ENCODE measurements at places on chromosomes 11 and 22. TPM values are rescaled to one million over a fixed set of nuclear protein-coding genes. Genes with fewer than 3 reads are reported as not detected.

Gene FGF19
- polyA plus RNA-seq, result not detected

Gene LRRC55
- 0.14 TPM for polyA plus RNA-seq

Gene TECTA
- 0.42 TPM for polyA plus RNA-seq

Gene OR5P2
- not detected for polyA plus RNA-seq

Gene PKP3
- 0.17 TPM for polyA plus RNA-seq

DNA sequence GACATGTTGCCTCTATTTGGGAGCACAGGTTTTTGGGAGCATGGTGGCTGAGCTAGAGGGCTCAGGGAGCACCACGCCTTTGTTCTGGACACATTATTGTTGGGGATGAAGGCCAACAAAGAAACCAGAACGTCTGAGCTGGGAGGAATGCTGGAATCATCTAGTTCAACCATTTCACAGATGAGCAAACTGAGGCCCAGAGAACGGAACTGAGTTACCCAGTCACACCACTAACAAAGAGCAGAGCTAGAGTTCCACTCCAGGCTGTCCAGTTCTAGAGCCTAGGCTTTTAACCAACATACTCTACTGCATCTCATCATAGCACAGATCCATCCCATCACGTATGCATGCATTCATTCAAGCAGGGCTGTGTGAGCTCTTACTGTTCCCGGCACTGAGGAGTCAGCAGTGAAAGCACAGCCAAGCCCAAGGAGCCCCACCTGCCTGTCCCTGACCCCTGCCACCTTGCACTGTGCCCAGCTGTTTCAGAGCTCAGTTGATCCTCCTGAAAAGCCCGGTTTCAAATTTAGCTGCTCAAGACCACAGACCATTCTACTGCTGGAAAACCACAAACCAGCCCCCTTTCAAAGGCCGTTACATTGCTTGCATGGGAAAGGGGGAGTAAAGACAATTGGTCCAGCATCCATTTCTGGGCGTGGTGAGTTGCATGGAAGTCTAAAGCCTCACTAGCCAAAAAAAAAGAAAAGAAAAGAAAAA lies 16.9 kb upstream of the TCF20 start:
- peaks cover 3% of the 10 kb centered on the region for H3K27me3 ChIP-seq
- H3K36me3 ChIP-seq, result no peaks in the 10 kb centered on the region
- H3K27ac ChIP-seq, result no peak overlapping the region
- peaks cover 5% of the 10 kb centered on the region for H3K4me1 ChIP-seq
- no peak for DNase-seq

DNA sequence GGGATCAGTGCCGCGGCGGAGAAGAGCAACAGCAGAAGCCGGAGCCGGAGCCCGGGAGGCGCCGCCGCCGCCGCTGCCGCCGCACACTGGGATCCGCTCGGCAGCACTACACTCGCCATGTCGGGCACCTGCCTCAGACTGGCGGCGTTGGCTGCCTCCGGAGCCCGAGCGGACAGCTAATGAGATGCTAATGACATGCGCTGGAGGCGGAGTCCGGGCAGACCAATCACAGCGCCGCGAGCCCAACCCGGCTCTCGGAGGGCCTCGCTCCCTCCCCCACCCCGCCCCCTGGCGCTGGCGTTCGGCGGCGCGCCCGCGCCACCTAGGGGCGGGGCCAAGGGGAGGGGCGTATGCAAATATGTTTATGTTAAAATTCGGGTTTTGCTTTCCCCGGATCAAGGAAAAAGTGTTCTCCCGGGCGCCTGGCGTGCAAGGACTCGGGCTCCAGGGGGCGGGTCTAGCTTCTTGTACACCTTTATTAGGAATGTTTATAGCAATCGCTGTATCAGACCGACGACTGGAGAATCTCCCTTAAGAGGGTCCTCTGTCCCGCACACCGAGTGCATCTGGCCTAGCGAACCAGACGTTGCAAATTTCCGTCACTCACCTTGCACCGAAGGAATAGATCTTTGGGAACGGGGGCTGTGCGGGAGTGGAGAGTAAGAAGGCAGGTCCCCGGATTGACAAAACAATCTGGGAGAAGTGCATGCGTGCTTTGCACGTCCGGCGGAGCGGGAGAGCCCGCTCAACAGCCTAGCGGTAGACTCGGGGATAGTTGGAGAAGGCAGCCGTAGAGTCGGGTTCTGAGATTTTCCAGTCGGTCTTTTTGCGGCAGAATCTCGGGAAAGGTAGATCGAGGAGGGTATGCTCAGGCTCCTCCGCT lies at the start of gene CADM1:
TSS of gene CADM1 (minus strand) at position 140 of the 883 bp plus-strand sequence.
- peaks cover 34% of the 10 kb centered on the region for H3K4me1 ChIP-seq
- peak within 1 kb of the TSS; percentile 63 for H3K4me3 ChIP-seq
- H3K27ac ChIP-seq, result peak within 1 kb of the TSS; percentile 80
- H3K36me3 ChIP-seq, result no peaks in the 10 kb centered on the region

DNA sequence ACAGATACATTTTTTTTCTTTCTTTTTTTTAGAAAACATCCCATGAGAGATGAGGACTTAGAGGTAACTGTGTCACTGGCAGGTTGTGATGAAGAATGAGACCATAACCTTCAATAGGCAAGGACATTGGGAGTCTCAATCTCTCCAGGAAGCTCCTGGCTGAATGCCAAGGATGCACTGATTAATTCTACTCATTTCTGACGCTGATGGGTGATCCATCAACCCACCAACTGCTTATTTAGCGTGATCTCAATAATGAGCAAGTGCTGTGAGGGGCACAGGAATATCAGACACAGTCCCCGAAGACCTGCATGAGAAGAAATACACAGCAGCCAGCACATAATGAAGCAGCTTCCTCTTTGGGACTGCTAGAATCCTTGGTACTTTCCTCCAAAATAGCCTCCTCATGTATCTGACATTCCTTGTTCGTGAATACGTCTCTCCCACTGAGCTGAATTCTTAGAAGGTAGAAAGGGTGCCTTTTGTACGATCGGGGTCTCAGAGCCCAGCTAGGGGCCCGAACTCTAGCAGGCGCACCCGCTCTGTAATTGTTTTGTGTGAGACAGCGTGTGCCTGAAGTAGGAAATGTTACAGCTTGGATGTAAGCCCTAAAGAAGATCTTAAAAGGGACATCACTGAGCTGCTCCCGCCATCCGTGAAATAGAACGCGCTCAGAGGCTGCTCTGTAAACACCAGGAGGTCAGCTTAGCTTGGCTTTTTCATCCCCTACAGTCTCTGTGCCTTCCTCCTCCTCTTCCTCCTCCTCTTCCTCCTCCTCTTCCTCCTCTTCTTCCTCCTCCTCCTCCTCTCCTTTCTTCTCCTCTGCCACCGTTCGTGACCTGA lies 7.2 kb downstream of the CLMP start:
- H3K36me3 ChIP-seq, result no peaks in the 10 kb centered on the region
- H3K27ac ChIP-seq, result no peak overlapping the region
- no peaks in the 10 kb centered on the region for H3K4me1 ChIP-seq
- no peak for DNase-seq

DNA sequence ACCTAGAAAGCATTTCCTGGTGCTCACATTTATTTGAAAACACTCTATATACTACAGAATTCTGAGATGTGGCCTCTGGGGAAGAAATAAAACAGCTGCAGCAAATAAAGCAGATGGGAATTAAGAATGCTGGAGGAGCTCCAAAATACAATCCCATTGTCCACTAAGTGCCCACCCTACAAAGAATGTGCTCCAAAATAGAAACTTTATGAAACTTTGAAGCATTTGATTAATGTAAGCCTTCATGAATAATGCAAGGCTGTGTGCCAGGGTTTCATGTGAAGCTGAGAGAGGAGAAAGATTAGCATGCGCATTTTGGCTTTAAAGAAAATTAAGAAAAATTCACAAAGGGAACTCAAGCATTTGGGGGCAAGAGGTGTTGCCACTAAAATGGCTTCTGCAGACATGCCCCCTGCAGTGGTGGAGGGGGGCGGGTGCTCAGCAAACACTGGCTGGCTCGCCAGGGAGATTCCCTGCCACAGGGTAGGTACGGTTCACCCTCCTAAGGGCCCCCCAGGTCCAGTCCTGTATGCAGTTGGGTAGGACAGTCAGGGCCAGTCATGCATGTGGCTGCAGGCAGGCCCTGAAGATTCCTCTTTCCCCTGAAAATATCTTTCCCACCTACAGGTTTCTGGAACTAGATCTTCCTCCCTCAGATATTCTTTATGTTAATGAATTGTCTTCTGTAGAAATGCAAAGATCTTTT lies 46.6 kb upstream of the RCN1 start:
- no peaks in the 10 kb centered on the region for H3K36me3 ChIP-seq
- H3K4me1 ChIP-seq, result no peaks in the 10 kb centered on the region
- no peak overlapping the region for H3K27ac ChIP-seq
- no peak for DNase-seq

DNA sequence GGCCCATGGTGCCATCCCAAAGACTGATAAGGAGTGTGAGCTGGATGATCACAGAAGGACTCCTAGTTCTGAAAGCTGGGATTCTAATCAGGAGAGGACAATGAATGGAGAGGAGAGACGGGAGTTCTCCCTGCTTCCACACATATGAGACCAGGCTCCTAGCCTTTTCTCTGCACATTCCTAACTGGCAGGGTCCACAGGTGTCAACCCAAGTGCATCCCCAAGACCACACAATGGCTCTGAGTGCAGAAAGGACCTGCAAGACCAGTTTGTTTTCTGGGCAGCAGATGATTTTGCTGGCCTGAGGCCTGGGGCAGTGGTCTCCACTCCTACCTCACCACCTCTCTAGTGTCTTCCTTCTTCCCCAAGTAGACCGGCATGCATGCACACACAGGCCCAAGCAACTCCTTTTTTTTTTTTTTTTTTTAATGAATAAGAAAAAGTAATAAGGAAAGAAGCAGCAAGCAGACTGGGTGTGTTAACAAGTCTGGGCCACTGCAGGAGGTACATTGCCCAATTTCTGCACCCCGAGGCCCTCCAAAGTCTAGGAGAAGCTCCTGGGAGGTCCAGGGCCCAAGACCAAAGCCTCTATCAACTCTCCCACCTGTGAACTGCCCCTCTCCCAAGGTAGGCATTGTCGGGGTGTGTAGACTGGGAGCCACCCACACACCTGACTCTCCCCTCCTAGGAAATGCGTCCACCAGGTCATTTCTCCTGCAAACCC lies 1.2 kb upstream of the TSKU start:
- peak overlapping the region; percentile 88 for H3K27ac ChIP-seq
- H3K4me3 ChIP-seq, result peak overlapping the region; percentile 94
- peaks cover 23% of the 10 kb centered on the region for H3K27me3 ChIP-seq
- H3K4me1 ChIP-seq, result peaks cover 45% of the 10 kb centered on the region
- no peak for DNase-seq
- no peaks in the 10 kb centered on the region for H3K36me3 ChIP-seq

- no peaks in the 10 kb centered on the region for H3K4me1 ChIP-seq
- H3K36me3 ChIP-seq, result no peaks in the 10 kb centered on the region
- H3K27ac ChIP-seq, result no peak overlapping the region
- H3K27me3 ChIP-seq, result no peaks in the 10 kb centered on the region
Observed at GRCh38 chr11:92424281-92424680, 199.7 kb downstream of the FAT3 start.

DNA sequence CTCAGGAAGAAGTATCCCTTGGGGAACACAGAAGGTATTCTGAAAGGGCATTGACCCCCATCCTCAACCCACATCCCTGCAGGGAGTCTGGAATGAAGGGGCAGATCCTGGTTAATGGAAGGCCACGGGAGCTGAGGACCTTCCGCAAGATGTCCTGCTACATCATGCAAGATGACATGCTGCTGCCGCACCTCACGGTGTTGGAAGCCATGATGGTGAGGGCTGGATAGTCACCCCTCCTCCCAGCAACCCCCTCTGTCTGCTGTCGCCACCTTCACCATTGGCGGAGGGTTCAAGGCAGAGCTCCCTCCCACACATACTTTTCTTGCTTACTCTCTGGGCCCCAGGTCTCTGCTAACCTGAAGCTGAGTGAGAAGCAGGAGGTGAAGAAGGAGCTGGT lies 5.3 kb downstream of the ABCG4 start:
- H3K4me1 ChIP-seq, result no peaks in the 10 kb centered on the region
- no peak for DNase-seq

GRCh38 chr11:118607401-118608359 lies at the start of gene PHLDB1:
Gene PHLDB1 (plus strand): TSS chr11:118607615. CDS start chr11:118613837, 6,222 bp downstream.
- H3K4me1 ChIP-seq, result peaks cover 40% of the 10 kb centered on the region
- peak within 1 kb of the TSS; percentile 93 for H3K27ac ChIP-seq
- DNase-seq, result peak; percentile 81
- peaks cover 11% of the 10 kb centered on the region for H3K36me3 ChIP-seq
- no peaks in the 10 kb centered on the region for H3K27me3 ChIP-seq

- H3K36me3 ChIP-seq, result no peaks in the 10 kb centered on the region
- no peak overlapping the region for H3K27ac ChIP-seq
- H3K4me1 ChIP-seq, result no peaks in the 10 kb centered on the region
Observed at GRCh38 chr11:111305162-111305802, 6.9 kb downstream of the POU2AF3 start.

GRCh38 chr11:58730507-58731089 lies 1.1 kb downstream of the GLYAT start:
- H3K27me3 ChIP-seq, result peaks cover 7% of the 10 kb centered on the region
- no peaks in the 10 kb centered on the region for H3K4me1 ChIP-seq
- DNase-seq, result no peak
- no peak overlapping the region for H3K27ac ChIP-seq
- H3K36me3 ChIP-seq, result no peaks in the 10 kb centered on the region

DNA sequence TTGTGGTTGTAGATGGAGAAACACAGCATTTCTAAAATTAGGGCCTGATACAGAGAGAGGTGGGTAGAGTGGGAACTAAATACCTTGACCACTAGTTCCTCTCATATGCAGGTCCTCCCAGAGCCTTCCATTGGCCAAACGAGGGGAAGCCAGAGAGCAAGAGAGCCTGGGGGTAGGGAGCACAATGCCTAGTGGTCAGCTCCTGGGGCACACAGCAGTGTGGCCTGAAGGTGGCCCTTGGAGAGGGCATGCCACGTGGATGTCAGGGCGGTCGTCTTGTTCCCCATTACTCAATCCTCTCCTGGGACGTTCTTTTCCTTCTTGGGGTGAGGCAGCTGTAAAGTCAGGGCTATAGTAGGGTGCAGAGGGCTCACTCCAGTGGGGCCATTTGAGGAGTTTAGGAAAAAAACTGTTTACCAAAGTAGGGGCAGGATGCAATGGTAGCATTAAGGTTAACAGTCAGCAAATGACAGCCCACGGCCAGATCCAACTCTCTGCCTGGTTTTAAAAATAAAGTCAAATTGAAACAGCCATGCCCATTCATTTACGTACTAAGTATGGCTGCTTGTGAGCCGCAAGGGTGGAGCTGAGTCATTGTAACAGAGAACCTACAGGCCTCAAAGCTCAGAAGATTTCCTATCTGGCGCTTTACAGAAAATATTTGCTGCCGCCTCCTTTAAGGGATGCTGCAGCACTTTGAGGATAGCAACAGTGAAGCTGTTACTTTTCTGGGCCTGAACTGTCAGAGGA lies 7.6 kb downstream of the MYO18B start:
- H3K36me3 ChIP-seq, result no peaks in the 10 kb centered on the region
- H3K27ac ChIP-seq, result peak overlapping the region; percentile 76
- no peaks in the 10 kb centered on the region for H3K27me3 ChIP-seq
- H3K4me1 ChIP-seq, result no peaks in the 10 kb centered on the region

All from heart left ventricle (tissue), 16 donors.